ENCODE measurements at places on chromosomes 13 and 19. TPM values are rescaled to one million over a fixed set of nuclear protein-coding genes. Genes with fewer than 3 reads are reported as not detected.

Gene ZNF534
- total RNA-seq: not detected

Gene TRPC4
- total RNA-seq: 11.2 TPM

Gene TMC4
- total RNA-seq: 4.1 TPM

Gene HSPH1
- 13.6 TPM for total RNA-seq

Gene SIAH3
- total RNA-seq: 0.16 TPM

Gene ZNF331
- total RNA-seq: 4.2 TPM

Gene KCNC3
- 2.3 TPM for total RNA-seq

Gene RAB3A
- 0.65 TPM for total RNA-seq

Gene LYPD5
- total RNA-seq: 0.33 TPM

Gene LGALS14
- not detected for total RNA-seq

Gene ERICH4
- not detected for total RNA-seq

Gene CYP2A6
- total RNA-seq: not detected

Gene NKPD1
- total RNA-seq: under 0.01 TPM

Gene ICAM4
- total RNA-seq: 0.33 TPM

Gene LILRA1
- total RNA-seq: not detected

Gene TNNI3
- total RNA-seq: not detected

Gene NUP62
- 92.2 TPM for total RNA-seq

Gene PGLYRP2
- total RNA-seq: not detected

Gene ATXN8OS
- not detected for total RNA-seq

Gene MRPL54
- 72.1 TPM for total RNA-seq

Gene PSG1
- not detected for total RNA-seq

Gene ZNF414
- 18.5 TPM for total RNA-seq

Gene TSSK6
- total RNA-seq: 2.3 TPM

All from mesangial cell (primary cell).